ENCODE measurements at places on chromosomes 2 and 18.

DNA sequence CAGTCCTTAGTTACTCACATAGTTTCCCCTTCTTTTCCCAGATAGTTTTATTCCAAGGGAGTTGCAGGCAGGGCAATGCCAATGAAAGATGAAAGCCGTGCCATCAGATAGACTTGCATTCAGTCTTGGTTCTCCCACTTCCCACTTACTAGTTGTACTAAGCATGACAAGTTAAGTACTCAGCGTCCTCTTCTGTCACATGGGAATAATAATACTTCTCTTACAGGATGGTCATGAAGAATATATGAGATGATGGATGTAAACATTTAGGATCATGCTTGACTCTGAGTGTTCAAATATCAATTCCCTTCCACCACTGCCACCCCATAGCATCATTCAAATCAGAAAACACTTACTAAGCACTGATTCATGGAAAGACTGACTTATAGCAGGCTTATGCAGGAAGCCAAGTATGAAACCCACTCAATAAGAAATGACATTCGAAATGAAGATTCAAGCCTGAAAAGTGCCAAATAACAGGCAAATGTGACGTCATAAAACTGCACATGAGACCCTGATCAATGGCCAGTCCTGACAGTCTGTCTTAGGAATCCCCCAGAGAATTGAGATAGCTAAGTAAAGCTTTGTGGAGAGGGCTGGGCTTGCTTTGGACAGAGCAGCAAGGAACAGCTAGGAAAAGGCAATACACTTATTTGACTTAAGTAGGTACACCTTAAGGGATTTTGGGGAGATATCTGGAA is 11.1 kb upstream of the EVA1A start:
- no peak for DNase-seq

DNA sequence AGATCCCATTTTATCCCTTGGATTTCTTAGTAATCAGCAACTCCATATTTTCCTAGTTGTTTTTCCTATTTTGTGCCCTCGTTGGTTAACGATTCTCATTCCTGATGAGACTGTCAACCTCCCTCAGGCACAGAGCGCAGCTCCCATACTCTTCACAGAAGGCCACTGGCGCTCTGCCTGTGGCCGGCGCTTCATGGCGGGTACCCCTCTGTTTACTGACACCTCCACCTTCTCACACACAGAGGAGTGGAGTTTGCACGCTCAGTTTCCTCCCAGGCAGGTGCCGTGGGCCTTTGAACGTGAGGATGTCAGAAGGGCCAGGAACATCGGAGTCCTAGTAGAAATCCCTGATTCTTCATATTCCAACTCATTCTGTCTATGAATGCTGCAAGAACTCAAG is 139.0 kb downstream of the MBP start:
- no peak for DNase-seq

DNA sequence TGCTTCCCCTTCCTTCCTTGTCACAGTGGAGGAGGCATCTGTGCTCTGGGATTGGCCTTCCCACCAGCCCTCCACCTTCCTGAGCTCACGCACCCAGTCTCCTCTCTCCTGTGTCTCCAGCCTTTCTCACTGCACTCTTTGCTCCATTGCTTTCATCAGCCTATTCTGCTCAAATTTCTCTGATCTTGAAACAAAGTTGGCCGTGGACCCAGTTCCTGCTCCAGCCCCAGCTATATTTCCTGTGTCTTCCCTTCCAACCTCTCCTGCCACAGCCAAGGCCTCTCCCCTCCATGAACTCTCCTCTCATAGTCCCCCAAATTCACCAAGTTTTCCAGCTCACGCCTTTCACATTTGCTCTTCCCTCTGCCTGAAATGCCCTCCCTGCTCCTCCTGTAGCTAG is 226.6 kb upstream of the AGAP1 start:
- DNase-seq, result no peak

- no peak for DNase-seq
Observed at GRCh38 chr2:54545702-54546450, 89.7 kb downstream of the SPTBN1 start.

GRCh38 chr2:102289129-102289528 is 22.2 kb upstream of the IL1RL1 start:
- DNase-seq, result no peak

GRCh38 chr2:178761759-178762371 is 45.4 kb downstream of the TTN start:
- DNase-seq, result no peak

DNA sequence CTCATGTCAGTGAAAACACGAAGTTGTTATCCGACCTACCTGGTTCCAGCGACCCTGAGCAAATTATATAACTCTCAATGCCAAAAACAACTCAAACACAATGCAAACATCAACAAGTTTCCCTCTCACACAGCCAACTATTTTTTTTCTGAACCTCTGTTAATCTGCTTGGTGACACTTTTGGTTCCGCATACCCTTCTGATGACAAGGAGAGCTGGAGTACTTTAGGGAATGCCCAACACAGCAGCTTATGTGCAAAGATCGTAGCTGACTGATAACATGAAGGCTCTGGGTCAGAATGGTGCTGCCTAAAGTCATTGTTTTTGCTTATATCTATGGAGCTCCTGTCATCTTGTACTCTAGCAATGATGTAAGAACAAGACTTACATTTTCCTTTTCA is 72.7 kb upstream of the CCDC68 start:
- DNase-seq, result no peak

DNA sequence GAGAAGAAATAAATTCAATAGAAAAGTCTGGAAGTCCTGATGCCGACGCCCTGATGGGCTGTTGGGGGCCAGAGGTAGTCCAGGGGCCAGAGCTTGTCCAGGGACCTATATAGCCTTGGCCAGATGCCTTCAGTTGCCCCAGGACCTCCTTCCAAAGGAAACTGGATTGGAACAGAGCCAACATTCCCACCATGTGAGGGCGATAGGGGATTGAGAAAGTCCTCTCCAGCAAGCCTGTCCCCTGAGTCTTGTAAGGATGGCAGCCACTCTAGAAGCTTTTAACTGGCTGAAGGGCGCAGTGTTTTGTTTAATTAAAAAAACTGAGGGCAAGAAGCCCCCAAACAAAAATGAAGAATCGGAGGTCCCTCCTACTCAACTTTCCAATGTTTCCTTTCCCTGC is 54.9 kb upstream of the CDCA7 start:
- no peak for DNase-seq

- DNase-seq, result no peak
Observed at GRCh38 chr2:96687266-96687665, 44.7 kb downstream of the FER1L5 start.

GRCh38 chr2:35933031-35933430 is 422.5 kb upstream of the CRIM1 start:
- DNase-seq, result no peak

DNA sequence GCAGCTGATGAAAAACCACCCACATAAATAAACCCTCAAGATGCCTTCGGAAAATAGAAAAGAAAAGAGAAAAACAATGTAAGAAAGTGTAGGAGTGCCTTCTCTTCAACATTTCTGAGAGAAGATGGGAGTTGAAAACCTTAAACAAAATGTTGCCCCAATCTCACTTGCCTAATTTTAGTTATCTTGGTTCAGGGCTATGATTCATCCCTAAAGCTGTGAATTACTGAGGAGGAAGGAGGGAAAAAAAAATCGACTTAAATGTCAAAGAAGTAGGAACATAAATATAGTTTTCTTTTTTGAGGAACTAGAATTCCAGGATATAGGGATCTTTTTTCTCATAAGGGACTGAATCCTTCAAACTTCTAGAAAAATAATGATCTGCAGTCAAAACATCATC is 360.3 kb downstream of the TGIF1 start:
- DNase-seq, result no peak

- no peak for DNase-seq
Observed at GRCh38 chr2:164061129-164061746, 325.4 kb upstream of the FIGN start.

GRCh38 chr2:109135359-109136197 is 6.6 kb downstream of the SH3RF3 start:
- no peak for DNase-seq

DNA sequence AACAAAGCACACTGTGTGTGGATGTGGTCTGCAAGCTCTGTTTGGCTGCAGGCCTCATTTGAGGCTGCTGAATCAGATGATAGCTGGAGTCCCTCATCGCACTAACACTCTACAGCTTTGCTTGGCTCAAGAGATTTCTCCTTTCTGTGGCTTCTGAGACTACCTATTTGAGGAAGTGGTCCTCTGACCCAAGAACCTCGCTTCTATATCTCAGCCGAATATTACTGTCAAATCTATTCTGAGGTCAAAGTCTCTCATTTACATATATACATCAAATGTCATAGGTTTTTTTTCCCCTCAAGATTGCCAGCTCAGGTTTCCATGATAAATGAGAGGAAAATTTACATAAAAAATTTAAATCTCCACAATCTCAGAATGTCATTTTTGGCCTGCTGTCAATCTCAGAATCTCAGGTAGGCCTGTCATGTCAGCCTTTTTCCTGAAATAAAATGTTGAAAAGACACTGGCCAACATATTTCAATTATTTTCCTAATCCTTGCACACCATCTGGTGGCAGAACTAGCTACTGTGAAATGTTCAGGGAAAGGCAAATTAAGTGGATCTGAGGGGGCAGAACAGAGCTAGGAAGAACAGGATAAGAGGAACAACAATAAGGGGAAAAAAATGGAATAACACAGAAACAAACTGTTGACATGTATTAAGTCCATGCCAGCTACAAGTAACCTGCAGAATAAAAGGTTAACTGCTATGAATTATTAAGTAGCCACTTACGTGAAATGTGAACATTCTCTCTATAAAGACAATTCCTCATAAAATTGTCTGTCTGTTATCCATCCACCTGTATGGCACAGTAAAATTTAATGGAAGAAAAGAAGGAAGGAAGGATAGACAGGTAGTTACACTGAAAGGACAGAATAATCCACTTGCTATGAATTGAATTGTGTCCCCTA is 39.3 kb downstream of the AP1S3 start:
- DNase-seq, result no peak

DNA sequence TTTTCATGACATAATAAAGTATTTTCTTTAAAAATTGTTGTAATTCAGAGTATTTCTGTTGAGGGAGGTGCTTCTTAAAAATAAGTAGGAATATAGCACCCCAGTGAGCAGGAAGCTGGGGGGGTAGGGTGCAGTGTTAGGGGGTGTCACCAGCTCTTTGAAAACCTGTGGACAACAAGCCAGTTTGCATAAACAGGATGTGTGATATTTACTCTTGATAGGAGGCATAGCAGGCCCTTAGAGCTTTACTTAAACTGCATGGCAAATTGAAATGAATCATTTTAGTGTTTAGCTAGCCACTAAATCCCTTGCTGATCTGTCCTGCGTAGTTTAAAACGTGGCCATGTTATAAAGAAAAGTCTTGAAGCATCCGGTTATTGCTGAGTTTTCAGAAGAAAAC is 8.4 kb downstream of the TGIF1 start:
- no peak for DNase-seq

GRCh38 chr2:148936857-148937450 is 61.9 kb downstream of the KIF5C start:
- DNase-seq, result no peak

DNA sequence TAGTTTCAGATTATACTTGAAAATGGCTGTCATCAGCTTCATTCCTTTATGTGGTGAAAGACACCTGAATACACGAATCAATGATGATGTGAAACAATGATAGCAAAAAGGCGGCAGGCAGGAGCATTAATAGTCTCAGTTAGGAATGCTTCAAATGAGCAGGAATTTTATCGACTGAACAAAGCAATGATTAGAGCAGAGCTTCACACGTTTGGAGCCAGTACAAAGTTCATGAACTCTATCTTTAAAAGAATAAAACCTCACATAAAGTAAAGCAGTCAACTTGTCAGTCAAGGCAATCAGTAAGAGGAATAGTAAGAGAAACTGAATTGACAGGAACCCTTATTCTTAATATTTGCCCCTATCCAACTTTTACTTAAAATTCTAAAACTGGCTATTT is 78.4 kb upstream of the SERTAD2 start:
- no peak for DNase-seq

- DNase-seq, result no peak
Observed at GRCh38 chr2:172389685-172390339, 37.6 kb upstream of the ITGA6 start.

DNA sequence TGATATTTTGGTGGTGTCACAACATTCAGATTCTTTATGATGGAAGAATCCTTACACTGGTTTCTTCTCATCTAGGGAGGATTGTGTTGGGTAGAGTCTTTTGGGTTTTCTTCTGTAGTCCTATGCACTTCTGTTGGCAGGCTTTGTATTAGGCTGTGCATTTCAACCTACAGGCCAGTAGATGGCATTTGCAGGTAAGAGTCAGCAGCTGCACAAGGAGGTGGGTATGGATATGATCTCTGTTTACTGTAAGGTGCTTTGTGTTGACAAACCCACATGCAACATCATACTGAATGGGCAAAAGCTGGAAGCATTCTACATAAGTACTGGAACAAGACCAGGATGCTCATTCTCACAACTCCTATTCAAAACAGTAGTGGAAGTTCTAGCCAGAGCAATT is 656.8 kb downstream of the METTL4 start:
- no peak for DNase-seq

GRCh38 chr2:32063310-32064020 is at the start of gene SPAST:
TSS of gene SPAST (plus strand) at chr2:32063556. CDS start at chr2:32063832, 276 bp downstream.
- DNase-seq, result peak; percentile 98

GRCh38 chr18:10070561-10071000 is 156.8 kb downstream of the VAPA start:
- no peak for DNase-seq
